ENCODE measurements at places on chromosomes 5 and 9.

DNA sequence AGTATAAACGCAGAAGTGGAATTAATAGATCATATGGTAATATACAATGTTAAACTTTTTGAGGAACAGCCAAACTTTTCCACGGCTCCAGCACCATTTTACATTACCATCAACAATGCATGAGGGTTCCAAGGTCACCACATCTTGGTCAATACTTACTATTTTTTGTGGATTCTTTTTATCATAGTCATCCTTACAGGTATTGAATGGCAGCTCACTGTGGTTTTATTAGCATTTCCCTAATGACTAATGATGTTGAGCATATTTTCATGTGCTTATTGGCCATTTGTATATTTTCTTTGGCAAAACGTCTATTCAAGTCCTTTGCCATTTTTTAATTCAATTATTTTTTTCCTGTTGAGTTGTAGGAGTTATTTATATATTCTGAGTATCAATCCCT lies 14.1 kb upstream of the RAPGEF6 start:
- DNase-seq: no peak

DNA sequence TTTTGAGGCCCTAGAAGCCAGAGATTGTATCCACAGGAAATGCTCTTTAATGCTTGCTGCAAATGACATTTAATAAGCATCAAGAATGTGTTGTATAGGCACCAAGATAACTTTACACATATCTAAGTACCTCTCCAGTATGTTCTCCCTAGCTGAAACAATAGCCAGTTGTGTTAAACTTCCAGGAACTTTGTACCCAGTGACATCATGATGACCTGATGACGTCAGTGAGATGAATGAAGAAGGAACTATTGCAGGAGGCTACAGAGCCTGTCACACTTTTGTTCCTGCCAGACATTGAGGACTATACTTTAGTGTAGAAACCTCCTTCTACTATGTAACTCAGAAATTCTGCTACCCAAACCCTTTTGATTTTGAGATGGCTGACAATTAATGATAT lies 129.8 kb downstream of the CD180 start:
- DNase-seq: no peak

- DNase-seq: no peak
These were observed 142.0 kb downstream of the ZCCHC7 start for GRCh38 chr9:37262410-37262809.

GRCh38 chr9:119003882-119004617 lies 365.2 kb downstream of the BRINP1 start:
- DNase-seq: no peak

DNA sequence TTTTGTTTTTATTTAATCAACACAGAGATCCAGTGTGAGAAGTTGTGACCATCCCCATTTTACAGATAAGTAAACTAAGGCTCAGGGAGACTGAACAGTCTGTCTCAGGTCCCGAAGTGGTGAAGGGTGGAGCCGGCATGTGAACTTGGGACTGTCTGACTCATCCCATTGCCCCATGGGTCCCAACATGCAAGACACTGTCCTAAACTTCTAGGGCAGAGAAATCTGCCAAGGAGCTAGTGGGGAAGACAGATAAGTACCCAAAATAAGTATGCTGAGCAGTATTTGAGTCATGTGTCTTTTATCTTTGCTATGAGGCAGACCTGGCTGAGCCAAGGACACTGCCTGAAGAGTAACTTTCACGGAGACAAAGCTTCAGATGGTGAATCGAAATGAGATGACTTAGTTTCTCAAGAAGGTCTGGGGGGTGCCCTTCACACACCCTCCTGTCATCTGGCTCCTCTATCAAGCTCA lies 64.3 kb upstream of the SLC25A51 start:
- DNase-seq: no peak

- DNase-seq: no peak
These were observed 201.9 kb downstream of the ZNF608 start for GRCh38 chr5:124544366-124545055.

DNA sequence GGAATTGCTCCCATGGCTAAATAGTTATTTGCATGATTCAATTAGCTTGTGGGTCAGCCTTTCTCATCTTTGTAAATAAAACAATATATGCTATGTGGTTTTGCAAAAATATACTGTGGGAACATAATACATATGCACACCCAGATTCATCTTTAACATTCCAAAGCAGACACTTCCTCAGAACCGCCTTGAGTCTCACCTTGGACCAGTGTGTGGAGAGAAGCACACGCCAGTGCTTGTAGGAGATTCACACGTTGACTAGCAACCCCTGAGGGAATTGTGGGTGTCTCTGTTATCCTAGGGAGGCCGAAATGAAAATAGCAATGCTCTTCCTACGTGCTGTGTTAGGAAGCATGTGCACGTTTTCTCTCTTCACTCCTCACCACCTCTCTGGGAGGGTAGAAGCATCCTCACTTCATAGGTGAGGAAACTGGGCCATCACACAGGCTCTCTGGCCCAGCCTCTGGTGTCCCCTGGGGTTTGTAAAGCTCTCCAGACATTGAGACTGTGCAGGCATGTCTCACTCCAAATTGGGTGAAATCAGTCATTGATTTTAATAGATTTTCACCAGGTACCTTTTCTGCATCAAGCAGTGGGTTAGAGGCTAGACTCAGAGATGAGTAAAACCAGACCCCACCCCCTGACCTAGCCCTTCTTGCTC lies 221.7 kb downstream of the PBX3 start:
- no peak for DNase-seq
